Natural killer cell (primary cell): ENCODE measurements at places on chromosomes 16 and 17.

DNA sequence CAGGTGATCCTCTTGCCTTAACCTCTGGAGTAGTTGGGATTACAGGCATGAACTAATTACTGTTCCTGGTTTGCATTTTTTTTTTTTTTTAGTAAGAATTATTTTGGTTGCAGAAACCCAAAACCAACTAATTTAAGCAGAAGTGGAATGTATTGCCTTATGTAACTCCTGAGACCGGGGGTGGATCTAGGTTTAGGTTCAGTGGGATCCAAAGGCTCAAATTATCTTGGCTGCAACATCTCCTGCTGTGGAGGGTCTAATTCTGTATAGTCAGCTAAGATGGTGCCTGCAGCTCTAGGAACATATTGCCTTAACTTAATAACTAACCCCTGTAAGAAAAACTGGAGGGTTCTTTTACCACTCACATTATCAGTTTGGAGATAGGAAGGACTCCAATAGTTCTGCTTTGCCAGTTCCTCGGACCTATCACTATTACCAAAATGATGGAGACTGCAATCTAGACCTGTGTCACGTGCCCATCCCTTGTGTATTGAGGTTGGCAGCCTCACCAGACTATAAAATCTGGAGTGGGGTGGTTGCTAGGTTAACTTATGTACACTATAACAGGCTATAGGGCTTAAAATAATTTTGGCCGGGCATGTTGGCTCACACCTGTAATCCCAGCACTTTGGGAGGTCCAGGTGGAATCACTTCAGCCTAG lies 8.5 kb downstream of the SNTB2 start:
- no peak for DNase-seq

DNA sequence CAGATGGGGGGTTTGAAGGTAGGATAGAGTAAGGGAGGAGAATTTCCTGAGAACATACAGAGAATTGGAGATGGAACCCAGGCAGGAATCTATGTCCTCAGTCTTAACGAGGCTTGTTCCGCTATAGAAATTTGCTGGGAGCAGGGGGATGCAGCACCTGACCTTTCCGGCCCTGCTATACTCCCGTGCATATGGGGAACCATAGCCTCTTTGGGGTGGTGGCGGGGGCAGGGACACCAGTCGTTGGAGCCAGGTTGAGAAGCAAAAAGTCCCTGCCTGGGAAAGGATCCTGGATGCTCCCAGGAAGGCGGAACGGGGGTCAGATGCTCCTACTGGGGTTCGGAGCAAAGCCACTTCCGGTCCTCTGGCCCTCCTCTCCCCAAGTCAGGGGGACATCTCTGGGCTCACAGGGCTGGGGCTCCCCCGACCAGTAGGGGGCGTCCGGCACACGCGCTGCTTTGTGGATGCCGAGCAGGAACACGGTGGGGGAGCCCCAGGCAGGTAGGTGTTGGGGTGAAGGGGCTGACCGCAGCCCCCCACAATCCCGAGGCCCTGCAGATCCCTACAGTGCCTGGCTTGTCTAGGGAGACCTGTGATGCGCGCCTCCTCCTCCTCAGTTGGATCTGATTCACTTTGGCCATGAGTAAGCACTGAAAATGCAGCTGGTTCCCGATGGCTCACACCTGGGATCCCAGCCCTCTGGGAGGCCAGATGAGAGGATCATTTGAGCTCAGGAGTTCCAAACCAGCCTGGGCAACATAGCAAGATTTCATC lies 15.5 kb upstream of the TFAP4 start:
- peak; percentile 90 for DNase-seq

- no peak for DNase-seq
Measured at GRCh38 chr17:74959826-74960515, 12.6 kb downstream of the HID1 start.

GRCh38 chr16:71784093-71784492 lies 24.5 kb downstream of the AP1G1 start:
- no peak for DNase-seq

DNA sequence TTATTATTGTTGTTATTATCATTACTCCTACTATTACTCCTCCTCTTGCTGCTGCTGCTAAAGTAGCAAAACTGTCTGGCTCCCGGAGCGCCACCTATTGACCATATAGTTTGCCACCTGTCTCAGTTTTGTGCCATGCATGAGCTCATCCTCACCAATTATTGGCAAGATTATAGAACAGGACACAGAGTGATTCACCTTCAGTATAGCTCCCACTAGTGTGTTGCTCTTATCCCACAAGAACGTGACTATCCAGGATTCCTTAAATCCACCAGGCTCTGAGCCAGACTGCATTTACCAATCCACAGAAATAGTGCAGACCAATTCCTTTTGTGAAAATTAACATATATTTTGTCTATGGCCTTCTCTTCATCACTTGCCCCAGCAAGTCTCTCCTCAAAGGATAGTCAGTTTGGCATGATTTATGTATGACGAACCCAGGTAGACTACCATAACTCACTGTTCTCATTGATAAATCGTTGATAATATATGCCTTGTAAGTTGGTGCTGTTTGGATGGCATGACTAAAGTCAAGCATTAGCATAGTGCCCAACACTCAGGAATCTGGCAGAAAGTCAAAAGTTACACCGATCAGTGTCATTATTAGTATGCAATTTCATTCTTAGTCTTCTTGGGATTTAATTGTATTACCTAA lies 405.5 kb upstream of the HSBP1 start:
- no peak for DNase-seq

DNA sequence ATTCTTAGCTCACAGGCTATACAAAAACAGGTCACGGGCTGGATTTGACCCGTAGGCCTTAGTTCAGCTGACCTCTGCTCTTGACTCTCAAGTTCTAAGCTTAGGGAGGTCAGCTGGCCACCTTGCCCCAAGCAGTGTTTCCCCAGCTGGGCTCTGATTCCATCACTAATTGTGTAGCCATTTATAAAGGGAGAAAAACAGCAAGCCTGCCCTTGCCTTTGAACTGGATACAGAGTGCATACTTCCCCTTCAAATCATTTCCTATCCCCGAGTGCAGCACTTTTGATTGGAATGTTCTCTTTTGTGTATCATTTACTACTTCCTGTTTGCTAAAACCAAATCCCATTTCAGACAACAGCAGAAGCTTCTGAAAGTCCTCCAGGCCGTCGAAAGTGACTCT lies 153.6 kb downstream of the KATNIP start:
- no peak for DNase-seq

DNA sequence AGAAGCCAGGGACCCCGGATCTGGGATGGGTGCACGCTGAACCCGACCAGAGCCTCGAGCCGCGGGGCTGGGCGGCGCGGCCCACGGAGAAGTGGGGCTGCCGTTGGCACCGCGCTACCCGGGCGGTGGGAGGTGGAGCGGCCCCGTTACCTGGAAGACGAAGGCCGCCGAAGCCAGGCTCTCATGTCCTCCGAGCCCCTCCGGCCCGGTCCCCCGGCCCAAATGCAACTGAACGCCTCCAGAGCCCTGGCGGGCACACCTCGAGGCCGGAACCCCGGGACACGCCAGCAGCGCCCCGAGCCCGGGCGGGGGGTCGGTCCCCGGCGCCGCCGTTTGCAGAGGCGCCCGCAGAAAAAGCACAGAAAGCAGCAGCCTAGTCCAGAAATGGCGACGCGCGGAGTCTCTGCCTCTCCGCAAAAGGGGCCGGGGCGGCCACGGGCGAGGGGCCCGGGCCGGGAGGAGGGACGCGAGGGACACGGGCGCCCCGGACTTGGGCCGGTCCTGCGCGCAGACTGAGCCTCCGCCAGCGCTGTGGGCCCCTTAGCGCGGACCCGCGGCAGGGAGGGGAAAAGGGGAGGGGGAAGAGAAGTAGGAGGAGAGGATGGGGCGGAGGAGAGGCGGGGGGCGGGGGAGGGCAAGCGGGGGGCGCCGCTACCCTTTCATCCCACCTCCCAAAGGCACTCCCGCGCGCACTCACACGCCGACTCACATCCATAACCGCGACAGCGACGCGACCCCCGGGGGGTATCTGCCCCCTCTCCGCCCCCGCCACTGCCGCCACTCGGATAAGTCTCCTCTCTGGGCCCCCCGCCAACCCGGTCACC lies 1.4 kb downstream of the AXIN2 start:
- peak; percentile 17 for DNase-seq

- no peak for DNase-seq
Measured at GRCh38 chr16:74079232-74079586, 217.4 kb upstream of the PSMD7 start.

GRCh38 chr17:50026046-50026675 lies 29.7 kb upstream of the ITGA3 start:
- DNase-seq: no peak

GRCh38 chr17:38725066-38725465 lies 5.1 kb upstream of the CISD3 start:
- no peak for DNase-seq

GRCh38 chr16:68427649-68428303 lies 20.5 kb downstream of the SMPD3 start:
- no peak for DNase-seq

- DNase-seq: no peak
Measured at GRCh38 chr17:63692195-63692816, 7.6 kb downstream of the LIMD2 start.

DNA sequence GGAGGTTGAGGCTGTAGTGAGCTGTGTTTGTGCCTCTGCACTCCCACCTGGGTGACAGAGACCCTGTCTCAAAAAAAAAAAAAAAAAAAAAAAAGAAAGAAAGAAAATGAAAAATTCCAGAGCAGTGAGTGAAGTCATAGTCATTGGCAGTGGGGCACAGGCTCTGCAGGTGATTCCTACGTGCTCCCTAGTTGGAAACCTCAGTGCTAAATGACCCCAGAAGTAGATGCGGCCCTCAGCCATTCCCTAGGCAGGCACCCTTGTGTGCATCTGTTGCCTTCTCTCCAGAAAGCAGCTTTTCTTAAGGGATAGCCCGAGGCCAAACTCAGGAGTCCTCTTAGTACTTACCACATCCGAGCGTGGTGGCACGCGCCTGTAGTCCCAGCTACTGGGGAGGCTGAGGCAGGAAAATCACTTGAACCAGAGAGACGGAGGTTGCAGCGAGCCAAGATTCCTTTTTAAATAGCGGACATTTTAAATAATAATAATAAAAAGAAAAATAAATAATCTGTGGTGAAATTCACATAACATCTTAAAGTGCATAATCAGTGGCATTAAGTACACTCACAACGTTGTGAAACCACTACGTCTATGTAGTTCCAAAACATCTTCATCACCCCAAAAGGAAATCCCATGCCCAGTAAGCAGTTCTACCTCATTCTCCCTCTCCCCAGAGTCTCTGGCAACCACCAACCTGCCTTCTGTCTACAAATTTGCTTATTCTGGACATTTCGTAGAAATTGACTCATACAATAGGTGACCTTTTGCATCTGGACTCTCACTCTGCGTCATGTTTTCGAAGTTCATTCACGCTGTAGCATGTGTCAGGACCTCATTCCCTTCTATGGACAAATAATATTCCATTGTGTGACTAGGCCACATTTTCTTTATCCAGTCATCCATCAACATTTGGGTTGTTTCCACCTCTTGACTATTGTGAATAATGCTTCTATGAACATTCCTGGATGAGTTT lies 12.5 kb upstream of the SPHK1 start:
- no peak for DNase-seq
